Stimulated activated CD8-positive, alpha-beta memory T cell treated with anti-CD3 and anti-CD28 coated beads, Interleukin-4, amount 100 ng/mL, for 1 hour (primary cell): ENCODE measurements at places on chromosomes 6 and 20.

DNA sequence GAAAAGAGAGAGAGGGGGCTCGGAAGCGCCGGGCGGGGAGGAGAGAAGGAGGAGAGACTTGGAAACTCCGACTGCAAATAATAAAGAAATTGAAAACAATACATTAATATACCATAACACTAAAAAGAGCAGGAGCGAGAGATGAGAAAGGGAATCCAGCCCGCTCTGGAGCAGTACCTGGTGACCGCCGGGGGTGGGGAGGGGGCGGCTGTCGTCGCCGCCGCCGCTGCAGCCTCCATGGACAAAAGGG, 338 bp downstream of the E2F3 start:
- DNase-seq: no peak

DNA sequence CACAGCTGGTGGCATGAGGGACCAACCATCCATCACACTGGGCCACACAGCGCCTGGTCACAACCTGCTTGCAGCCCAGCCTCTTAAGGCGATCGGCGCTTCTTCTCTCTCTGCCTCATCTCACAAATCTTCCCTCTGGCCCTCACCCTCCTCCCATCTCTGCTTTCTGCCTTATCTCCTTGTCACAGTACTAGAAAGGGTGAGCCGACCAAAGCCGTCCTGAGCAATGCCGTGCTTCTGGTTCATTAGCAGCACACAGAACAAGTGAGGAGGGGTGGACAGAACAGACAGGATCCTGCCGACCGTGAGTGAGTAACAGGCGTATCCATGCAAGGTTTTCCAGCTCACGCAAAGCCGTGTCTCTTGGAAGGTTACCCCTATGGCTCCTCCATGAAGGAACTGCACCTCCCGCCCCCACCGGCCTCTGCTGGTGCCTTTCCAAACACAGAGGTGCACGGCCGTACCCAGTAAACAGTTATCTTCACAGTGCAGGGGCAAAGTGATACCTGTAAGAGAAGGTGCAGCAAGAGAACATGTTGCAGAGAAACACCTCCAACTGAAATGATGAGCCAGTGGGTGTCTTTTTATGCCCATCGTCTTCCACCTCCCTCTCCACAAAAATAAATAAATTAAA, 331.7 kb downstream of the FARS2 start:
- DNase-seq: no peak

DNA sequence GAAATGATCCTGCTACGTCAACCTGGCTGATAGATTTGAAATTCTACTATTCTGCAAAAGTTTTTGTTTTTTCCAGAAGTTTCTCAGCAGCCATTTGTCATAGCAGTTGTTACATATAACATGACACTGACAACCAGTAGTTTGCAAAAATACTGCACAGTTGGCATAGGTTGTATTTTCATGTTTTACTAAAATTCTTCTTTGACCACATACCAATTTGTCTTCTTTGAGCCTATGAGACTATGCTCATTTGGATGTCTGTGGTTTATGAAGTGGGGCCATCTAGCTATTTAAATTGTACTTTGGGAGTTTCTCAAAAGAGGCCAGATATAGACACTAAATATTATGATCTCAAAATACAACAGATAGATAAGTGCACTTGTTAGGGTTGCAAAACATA, 104.9 kb upstream of the PREP start:
- DNase-seq: no peak

GRCh38 chr6:128655978-128656498, 135.6 kb upstream of the PTPRK start:
- no peak for DNase-seq

GRCh38 chr20:22389836-22390542, 194.4 kb downstream of the FOXA2 start:
- no peak for DNase-seq

DNA sequence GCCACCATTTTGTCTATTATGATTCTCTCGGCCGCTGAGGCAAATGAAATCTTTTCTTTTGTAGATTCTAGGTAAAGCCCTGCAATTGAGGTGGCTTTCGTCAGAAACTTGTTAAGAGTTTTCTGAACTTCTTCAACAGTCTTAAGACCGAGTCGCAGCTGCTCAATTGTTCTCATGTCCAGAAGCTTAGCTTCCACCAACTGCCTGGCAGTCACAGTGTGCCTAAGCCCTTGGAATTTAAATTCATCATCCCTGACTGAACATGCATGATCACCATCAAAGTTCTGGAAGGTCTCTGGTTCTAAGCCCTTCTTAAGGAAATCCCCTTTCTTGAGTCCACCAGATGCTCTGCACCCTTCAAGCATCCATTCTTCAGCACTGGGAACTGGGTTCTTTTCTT, 25.7 kb downstream of the DST start:
- no peak for DNase-seq

GRCh38 chr6:99349171-99350141, at the start of gene FAXC:
TSS of gene FAXC (minus strand) at chr6:99349674. CDS start at chr6:99349372, 302 bp downstream.
- DNase-seq: no peak

DNA sequence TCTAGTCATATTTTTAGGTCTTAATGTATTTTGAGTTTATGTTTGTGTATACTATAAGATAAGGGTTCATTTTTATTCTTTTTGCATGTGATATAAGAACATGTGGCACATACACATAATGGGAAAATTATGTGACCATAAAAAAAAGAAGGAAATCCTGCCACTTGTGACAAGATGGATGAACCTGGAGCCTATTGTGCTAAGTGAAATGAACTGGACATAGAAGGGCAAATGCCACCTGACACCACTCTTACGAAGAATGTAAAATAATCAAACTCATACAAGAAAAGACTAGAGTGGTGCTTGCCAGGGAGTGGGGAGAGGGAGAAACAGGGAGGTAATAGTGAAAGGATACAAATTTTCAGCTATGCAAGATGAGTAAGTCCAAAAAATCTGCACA, 126.1 kb downstream of the PLEKHG1 start:
- no peak for DNase-seq

DNA sequence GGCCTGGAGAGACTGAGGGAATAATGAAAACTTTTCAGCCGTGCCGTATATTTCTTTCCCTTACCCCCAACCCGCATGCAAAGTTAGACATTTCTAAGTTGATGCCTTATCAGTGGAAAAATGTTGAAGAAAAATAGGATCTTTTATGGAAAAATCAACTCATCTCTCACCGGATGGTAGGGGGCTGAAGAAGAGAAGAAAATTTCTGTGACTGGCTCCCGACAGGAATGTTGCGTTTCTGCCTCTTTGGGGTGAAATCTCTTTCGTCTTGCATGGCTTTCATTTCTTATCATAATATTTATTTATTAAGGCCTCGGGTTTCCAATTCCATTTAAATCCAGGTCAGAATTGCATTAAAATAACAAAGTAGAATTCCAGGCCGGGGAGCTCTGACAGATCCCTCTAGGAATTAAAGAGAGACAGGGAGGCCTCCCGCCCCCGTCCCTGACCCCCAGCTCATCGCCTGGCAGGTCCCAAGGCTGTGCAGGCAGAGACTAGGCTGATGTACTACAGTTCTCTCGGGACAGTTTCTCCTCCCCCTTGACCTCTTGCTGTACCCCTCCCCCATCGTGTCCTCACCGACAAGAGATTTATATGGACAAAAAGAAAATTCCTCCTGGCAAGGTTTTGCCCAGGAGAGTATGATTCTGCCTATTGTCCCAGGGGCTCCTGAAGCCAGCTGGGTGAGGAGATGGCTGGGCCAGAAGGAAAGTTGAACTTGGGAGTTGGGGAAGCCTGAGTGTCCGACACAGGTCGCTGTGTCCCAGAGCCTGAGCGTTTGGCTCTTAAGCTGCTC, 1.3 kb downstream of the SCUBE3 start:
- no peak for DNase-seq

DNA sequence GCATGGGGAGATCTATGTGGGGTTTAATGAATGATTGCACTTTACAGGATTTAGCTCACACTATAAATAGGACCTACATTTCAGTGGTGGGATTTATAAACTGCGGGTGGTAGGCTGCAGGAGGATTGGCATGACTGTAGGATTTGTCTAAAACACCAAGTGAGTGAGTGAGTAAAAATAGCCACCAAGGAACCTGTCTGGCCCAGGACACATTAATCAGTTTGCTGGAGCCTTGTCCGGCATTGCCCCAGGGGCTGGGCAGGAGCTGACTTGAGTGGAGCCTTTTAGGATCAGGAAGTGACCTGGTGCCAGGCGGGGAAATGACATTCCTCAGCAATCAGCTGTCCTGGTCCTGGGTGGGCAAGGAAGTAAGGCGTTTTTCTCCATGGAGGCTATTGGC, 278.7 kb upstream of the PRND start:
- no peak for DNase-seq

- DNase-seq: no peak
Measured at GRCh38 chr20:3563548-3564177, 92.8 kb downstream of the ATRN start.

- no peak for DNase-seq
Measured at GRCh38 chr6:85469276-85470022, 19.6 kb downstream of the NT5E start.

DNA sequence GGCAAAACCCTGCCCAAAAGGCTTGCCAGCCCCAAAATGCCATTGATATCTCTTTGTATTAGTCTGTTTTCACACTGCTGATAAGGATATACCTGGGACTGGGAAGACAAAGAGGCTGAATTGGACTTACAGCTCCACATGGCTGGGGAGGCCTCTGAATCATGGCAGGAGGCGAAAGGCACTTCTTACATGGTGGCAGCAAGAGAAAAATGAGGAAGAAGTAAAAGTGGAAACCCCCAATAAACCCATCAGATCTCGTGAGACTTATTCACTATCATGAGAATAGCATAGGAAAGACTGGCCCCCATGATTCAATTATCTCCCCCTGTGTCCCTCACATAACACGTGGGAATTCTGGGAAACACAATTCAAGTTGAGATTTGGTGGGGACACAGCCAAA, 28.6 kb downstream of the MBOAT1 start:
- no peak for DNase-seq

DNA sequence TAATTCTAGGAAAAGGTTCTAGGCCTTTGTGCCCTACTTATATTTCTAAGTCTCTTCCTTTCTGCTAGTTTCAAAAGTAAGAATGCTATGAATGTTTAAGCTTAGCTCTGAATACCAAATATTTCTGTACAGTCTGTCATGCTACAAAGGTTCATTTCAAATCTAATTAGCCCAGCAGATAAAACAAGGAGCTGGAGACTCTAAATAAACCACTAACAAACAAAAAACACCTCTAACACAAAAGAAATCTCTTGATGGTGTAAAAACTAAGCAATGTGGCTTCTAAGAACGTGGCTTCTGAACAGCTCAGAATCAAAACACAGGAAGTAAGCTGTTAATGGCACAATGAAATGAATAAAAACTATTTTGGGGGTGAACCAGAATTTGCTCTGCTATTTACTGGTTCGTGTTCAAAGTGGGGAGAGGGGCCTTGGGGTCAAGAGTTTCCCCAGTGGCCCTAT, 198.3 kb downstream of the BCAS1 start:
- DNase-seq: no peak

DNA sequence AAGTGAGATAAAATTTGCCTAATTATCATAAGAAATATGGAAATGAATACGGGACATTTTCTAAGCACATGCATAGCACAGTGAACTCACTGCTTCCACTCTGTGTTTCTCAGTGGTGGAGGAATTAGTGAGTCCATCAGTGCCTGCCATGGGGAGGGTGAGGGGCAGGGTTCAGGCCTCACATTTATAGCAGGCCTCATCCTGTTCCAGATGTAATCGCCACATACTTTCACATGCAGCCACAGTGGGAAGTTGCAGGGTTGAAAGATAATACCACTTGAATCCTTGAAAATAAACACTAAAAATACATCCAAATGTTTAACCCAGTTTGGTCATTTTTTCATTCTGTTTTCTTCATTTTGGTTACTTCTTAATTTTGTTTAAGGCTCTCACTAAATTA, 29.9 kb upstream of the ANKEF1 start:
- no peak for DNase-seq

DNA sequence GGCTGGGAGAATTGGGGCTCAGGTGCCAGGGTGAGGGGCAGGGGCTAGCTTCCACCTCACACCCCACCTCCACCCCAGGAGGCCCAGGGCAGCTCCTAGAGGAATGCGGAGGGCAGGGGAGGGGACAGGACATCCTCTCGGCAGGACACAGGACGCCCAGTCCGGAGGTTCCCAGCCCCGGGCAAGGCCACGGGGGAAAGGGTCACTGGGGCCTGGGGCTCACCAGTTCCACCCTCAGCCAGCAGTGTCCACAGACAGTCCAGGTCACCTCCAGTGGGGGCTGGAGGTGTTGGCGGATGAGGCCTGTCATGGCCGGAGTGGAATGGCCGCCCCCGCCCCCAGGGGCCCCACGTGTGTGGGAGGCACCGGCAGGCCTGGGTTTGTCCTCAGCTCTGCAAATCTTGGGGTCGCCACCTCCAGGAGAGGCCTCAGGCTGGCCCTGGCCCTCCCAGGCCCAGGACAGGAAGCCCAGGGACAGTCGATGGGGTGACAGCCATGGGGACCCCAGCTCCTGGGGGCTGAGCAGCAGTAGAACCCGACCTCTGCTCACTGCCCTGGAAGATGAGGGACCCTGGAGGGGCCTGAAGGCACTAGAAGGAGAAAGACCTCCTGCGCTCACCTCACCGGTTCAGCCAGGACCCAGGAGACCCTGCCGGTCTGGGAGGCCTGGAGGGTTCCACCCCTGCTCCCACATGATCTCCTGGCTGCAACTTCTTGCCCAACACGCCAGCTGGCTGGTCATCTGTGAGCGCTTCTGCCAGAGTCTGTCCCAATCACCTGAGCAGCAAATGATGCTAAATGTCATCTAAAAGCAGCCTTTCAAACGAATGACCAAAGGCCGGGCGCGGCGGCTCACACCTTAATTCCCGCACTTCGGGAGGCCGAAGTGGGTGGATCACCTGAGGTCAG, 13.0 kb upstream of the ABHD16B start:
- DNase-seq: no peak

DNA sequence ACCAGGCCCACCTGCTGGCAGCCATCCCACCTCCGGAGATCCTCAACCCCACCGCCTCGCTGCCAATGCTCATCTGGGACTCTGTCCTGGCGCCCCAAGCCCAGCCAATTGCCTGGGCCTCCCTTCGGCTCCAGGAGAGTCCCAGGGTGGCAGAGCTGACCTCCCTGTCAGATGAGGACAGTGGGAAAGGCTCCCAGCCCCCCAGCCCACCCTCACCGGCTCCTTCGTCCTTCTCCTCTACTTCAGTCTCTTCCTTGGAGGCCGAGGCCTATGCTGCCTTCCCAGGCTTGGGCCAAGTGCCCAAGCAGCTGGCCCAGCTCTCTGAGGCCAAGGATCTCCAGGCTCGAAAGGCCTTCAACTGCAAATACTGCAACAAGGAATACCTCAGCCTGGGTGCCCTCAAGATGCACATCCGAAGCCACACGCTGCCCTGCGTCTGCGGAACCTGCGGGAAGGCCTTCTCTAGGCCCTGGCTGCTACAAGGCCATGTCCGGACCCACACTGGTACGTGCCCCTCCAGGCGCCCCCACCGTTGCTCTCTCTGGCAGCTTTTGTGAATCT, 1.1 kb downstream of the SNAI1 start:
- DNase-seq: no peak

- no peak for DNase-seq
Measured at GRCh38 chr20:20549704-20550103, 162.7 kb downstream of the RALGAPA2 start.

DNA sequence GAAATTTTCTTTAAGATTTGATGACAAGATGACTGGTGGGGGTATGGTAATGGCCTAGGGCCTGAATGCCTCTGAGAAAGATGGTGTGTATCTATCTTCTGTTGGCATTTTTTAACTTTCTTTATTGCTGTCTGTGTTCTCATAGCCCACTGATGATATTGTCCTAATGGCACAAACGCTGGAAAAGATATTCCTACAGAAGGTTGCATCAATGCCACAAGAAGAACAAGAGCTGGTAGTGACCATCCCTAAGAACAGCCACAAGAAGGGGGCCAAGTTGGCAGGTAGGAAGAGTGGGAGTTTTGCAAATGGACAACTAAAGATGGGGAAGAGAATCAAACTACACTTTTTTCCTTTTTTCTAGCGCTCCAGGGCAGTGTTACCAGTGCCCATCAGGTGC, 7.5 kb downstream of the BRD2 start:
- no peak for DNase-seq

GRCh38 chr6:105568142-105568541, 165.3 kb upstream of the PREP start:
- no peak for DNase-seq
